Smooth muscle cell of the coronary artery (primary cell): ENCODE measurements at places on chromosomes 3 and 15. TPM values are rescaled to one million over a fixed set of nuclear protein-coding genes. Genes with fewer than 3 reads are reported as not detected.

The SH3GL3 gene
- total RNA-seq = not detected in 2 replicates

The SAMD7 gene
- total RNA-seq = not detected in 2 replicates

The LMAN1L gene
- total RNA-seq = not detected in 2 replicates

The CHRNA3 gene
- total RNA-seq = not detected in 2 replicates

The SEMA3G gene
- total RNA-seq = 0.90 TPM in 1 of 2 replicates, not detected in the other

The CHRFAM7A gene
- 1.9 TPM in 1 of 2 replicates, not detected in the other for total RNA-seq

The TMC3 gene
- 13.7 TPM in 1 of 2 replicates, not detected in the other for total RNA-seq

The POTEB gene
- not detected in 2 replicates for total RNA-seq

The RAB5A gene
- 16.8 and 46.8 TPM in 2 replicates for total RNA-seq

The MLH1 gene
- total RNA-seq = 21.4 and 36.2 TPM in 2 replicates

The SLC6A6 gene
- 7.5 and 27.4 TPM in 2 replicates for total RNA-seq

The ACTRT3 gene
- 3.3 and 3.5 TPM in 2 replicates for total RNA-seq

The GREM1 gene
- 5.0 and 527 TPM in 2 replicates for total RNA-seq

The PFKFB4 gene
- total RNA-seq = 4.3 and 17.1 TPM in 2 replicates

The KNG1 gene
- not detected in 2 replicates for total RNA-seq

The SCN11A gene
- total RNA-seq = under 0.01 TPM in 1 of 2 replicates, not detected in the other

The NEO1 gene
- 10.9 and 28.5 TPM in 2 replicates for total RNA-seq

The SEMA5B gene
- total RNA-seq = under 0.01 TPM in 1 of 2 replicates, not detected in the other

The PPM1L gene
- 0.82 and 1.7 TPM in 2 replicates for total RNA-seq

The KIF9 gene
- 2.0 and 5.0 TPM in 2 replicates for total RNA-seq

The GLCE gene
- total RNA-seq = 8.0 and 13.3 TPM in 2 replicates

The PRRT3 gene
- total RNA-seq = 0.70 and 1.3 TPM in 2 replicates

The ZIC4 gene
- 0.08 and 0.70 TPM in 2 replicates for total RNA-seq

The ATP13A5 gene
- not detected in 2 replicates for total RNA-seq

The ILDR1 gene
- total RNA-seq = not detected in 2 replicates

The KLHL18 gene
- total RNA-seq = 18.3 and 30.9 TPM in 2 replicates

The CLDN16 gene
- total RNA-seq = under 0.01 TPM in 1 of 2 replicates, not detected in the other

The TEX9 gene
- 2.0 and 4.1 TPM in 2 replicates for total RNA-seq

The CHRNA5 gene
- total RNA-seq = 0.12 and 0.53 TPM in 2 replicates

The EBLN2 gene
- 3.9 and 4.0 TPM in 2 replicates for total RNA-seq

The NR2E3 gene
- total RNA-seq = 0.08 TPM in 1 of 2 replicates, not detected in the other

The ZNF639 gene
- total RNA-seq = 14.9 and 34.0 TPM in 2 replicates

The P2RY1 gene
- 0.08 and 0.35 TPM in 2 replicates for total RNA-seq

The RBPMS2 gene
- not detected in 2 replicates for total RNA-seq

The AADAC gene
- 0.68 and 1.8 TPM in 2 replicates for total RNA-seq

The SCAANT1 gene
- total RNA-seq = not detected in 2 replicates

The LSAMP gene
- total RNA-seq = 0.23 and 4.1 TPM in 2 replicates

The ACAP2 gene
- total RNA-seq = 38.4 and 87.8 TPM in 2 replicates

The COL7A1 gene
- 11.2 and 25.3 TPM in 2 replicates for total RNA-seq

The SUCNR1 gene
- 2.2 TPM in 1 of 2 replicates, not detected in the other for total RNA-seq

The LSMEM2 gene
- not detected in 2 replicates for total RNA-seq

The NCKIPSD gene
- 7.7 and 11.1 TPM in 2 replicates for total RNA-seq

The HIGD2B gene
- not detected in 2 replicates for total RNA-seq

The UMPS gene
- total RNA-seq = 22.8 and 25.7 TPM in 2 replicates

The GOLIM4 gene
- 73.2 and 77.1 TPM in 2 replicates for total RNA-seq

The STIMATE gene
- 7.5 and 10.9 TPM in 2 replicates for total RNA-seq

The CCR3 gene
- 0.94 TPM in 1 of 2 replicates, not detected in the other for total RNA-seq

The PSMA4 gene
- 61.3 and 157 TPM in 2 replicates for total RNA-seq

The TUSC7 gene
- total RNA-seq = not detected in 2 replicates

The RBP2 gene
- not detected in 2 replicates for total RNA-seq

The SLC12A1 gene
- total RNA-seq = not detected in 2 replicates

The KBTBD13 gene
- under 0.01 TPM in 1 of 2 replicates, not detected in the other for total RNA-seq

The SCAP gene
- total RNA-seq = 44.9 and 99.7 TPM in 2 replicates

The TEX55 gene
- not detected in 2 replicates for total RNA-seq

The OXTR gene
- 1.2 and 35.9 TPM in 2 replicates for total RNA-seq

The CAPN3 gene
- 0.60 and 2.6 TPM in 2 replicates for total RNA-seq

The ACOX2 gene
- total RNA-seq = 17.2 and 23.4 TPM in 2 replicates

The FXR1 gene
- total RNA-seq = 219 and 353 TPM in 2 replicates

The TGFBR2 gene
- total RNA-seq = 43.9 and 216 TPM in 2 replicates
